ENCODE measurements at places on chromosomes 11 and 22.

- no peak for DNase-seq
Measured at GRCh38 chr22:46894851-46895640, 132.6 kb downstream of the TBC1D22A start.

DNA sequence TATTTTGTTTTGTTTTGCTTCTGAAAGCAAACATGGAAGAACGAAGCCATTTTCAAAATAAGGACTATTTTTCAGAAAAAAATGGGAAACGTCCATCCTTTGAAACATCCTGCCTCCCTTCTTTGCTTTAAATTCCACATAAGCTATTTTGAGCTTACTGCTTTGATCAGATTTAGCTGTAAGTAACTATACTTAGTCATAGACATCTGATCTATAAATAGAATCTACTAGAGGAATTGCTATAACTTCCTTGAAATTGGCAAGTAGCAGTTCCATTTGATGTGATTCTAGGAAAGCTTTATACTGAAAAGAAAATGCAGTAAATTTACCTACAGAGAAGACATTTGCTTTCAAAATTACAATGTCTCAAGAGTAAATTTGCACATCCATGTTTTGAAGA, 305.8 kb downstream of the TTC28 start:
- peak; percentile 57 for DNase-seq

- DNase-seq = no peak
Measured at GRCh38 chr11:35049859-35050531, 89.0 kb upstream of the CD44 start.

DNA sequence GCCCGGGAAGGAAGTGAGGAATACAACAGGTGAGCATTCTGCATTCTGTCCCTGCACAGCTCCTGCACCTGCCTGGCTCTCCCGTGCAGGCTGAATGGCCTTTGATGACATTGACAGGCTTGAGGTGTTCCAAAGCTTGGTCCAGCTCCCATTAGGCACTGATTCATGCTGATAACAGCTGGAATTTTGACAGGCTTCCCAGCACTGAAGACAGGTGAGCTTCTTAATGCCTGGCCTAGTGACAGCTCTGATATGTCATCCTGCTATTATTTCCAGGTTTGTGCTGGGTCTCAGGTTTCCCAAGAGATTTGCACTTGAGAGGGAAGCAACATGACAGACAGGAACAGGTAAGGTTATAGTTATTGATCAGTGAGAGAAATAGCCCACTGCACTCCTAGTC, 58.0 kb upstream of the MTNR1B start:
- DNase-seq = no peak

DNA sequence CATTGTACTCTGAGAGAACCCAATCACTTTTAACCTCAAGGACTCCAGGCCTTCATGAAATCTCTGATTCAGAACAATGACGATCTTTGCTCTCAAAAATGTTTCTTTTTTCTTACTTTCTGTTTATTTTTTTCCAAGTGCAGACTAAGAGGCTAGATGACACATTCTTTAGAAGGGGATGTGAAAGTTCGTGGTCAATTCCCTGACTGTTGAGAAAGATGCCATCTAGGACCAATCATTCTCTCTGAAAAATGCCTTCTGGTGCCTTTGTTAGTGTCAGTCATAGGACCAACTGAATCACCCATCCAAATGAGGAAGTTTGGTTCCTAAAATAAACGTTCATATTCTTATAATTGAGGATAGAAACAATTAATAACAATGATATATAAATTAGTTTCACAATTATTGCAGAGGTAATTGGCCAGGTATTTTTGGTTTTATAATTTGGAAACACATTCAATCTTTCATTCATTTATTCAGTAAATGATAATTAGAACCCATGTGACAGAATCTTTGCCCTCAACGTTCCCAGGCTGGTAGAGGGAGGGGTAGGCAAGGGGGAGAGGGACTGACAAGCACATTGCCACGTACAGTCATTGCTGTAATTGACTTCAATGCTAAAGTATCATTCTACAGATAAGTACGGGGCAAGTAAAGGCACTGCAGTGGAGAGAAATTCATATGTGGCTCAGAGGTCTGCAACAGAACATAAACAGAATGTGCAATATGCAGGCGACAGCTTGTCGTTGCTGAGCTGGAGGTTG, 333.4 kb upstream of the MPPED2 start:
- DNase-seq = peak; percentile 69

GRCh38 chr11:92384802-92385201, 160.2 kb downstream of the FAT3 start:
- no peak for DNase-seq

DNA sequence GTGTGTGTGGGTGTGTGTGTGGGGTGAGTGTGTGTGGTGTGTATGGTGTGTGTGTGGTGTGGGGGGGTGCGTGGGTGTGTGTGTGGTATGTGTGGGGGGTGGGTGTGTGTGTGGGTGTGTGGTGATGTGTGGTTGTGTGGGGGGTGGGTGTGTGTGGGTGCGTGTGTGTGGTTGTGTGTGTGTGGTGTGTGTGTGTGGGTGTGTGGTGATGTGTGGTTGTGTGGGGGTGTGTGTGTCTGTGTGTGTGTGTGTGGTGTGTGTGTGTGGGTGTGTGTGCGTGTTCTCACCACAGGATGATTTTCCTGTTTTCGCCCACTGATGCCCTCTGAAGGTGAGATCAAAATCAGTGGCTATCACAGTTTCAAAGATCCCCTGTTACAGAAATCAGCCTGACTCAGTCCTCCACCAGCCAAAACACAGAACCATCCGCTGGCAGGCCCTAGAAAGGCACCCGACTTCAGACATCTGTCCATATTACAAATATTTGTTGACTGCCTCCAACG, 24.7 kb downstream of the CPT1A start:
- DNase-seq = no peak
